HuH-7 (cell line): ENCODE measurements at places on chromosomes 4 and X.
A peak's percentile ranks its signal among the peaks of the same experiment; 100 is the strongest.

GRCh38 chr4:48409203-48409602, 67.9 kb downstream of the SLAIN2 start:
- no peak for DNase-seq

DNA sequence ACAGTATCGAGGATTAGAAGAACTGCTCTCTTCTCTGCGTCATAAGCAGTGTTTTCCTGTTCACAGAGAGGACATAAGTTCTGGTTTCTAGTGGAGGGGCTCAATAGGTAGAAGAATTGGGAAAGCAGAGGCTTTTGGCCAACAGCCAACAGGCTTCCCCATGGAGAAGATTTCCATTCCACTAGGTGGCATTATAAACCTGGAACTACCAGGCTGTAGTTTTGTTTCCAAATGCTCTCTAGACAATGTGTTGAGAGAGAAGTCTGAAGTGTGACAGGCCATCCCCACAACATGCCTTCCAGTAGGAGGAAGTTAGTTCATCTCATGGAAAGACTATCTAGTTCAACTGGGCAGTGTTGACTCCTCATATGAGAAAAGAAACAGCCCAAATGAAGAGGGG, 63.8 kb upstream of the ANXA10 start:
- DNase-seq: peak; percentile 5

DNA sequence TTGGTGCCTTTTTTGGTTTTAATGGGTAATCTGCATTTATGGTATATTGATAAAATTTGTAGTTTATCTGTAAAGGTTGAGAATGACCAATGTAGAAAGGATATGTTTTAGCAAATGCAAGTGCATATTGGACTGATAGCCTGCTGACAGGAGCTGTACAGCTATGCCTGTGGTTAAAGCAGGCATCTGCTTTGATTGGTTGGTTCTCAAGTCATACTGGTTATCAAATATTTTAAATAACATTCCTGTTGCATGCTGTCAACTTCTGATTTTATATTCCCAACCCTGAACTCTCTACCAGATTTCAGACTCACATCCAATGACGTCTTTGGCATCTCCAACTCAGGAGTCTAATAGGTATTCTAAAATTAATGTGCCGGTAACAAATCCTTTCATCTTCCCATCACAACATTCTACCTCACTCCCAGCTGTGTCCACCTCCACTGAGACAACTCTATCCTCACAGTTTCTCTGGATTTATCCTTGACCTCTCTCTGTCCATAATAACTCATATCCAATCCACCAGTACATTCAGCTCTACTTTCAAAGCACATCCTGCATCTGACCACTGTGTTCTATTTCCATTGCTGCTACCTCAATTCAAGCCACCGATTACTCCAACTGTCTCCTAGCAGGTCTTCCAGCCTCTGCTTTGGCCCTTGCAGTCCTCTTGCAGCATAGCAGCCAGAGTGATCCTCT, 125.7 kb downstream of the CAMK2D start:
- DNase-seq: no peak

DNA sequence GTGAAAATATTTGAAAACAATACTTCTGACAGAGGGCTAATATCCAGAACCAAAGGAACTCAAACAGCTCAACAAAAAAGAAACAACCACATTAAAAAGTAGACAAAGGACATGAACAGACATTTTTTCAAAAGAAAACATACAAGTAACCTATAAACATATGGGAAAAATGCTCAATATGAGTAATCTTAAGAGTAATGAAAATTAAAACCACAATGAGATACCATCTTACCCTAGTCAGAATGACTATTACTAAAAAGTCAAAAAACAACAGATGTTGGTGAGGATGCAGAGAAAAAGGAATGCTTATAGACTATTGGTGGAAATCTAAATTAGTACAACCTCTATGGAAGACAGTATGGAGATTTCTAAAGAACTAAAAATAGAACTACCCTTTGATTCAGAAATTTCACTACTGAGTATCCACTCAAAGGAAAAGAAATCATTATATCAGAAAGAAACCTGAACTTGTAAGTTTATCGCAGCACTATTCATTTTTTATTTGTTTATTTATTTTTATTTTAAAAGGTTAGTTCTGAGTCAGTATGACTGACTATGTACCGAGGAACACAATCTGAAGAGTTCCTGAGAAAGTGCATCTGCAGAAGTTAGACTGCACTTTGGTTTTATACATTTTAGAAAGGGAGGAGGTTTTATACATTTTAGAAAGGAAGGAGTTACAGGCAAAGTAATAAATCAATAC, 231.3 kb downstream of the INPP4B start:
- no peak for DNase-seq

- no peak for DNase-seq
Measured at GRCh38 chrX:49233176-49233575, at the start of gene CACNA1F. TSS of gene CACNA1F (minus strand) at chrX:49233340. CDS start at chrX:49233309, 31 bp downstream.

GRCh38 chr4:21005647-21006046, 305.4 kb downstream of the PACRGL start:
- DNase-seq: no peak

- DNase-seq: no peak
Measured at GRCh38 chr4:56909086-56909894, 1.6 kb downstream of the REST start.

GRCh38 chr4:179803857-179804256, 2361.6 kb upstream of the AGA start:
- DNase-seq: no peak

DNA sequence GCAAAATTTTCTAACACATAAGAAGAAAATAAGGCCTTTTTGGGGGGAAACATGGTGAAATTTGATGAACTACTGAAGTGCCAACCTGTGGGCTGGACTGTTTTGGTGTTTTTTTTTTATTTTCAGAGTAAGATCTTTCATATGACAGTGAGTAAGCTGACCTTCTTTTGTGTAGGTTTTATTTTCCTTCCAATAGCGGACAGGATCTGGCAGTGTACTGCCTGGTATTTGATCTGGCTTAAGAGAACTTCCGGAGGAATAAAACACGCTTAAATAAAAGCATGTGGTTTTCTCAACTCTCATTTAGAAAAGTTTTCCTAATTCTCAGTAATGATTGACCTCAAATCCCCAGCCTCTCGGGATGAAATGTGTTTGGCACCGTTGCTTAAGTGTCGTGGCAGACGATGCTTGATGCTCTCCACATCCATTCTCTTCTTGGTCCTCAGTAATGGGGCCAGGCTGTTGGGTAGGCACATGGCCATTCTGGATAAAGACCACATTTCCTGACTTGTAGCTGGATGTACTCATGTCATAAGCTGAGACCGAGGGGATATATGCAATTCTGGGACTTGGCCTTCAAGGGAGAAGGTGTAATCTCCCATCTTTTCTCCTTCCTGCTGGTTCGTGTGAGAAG, 65.6 kb upstream of the PDLIM3 start:
- no peak for DNase-seq

DNA sequence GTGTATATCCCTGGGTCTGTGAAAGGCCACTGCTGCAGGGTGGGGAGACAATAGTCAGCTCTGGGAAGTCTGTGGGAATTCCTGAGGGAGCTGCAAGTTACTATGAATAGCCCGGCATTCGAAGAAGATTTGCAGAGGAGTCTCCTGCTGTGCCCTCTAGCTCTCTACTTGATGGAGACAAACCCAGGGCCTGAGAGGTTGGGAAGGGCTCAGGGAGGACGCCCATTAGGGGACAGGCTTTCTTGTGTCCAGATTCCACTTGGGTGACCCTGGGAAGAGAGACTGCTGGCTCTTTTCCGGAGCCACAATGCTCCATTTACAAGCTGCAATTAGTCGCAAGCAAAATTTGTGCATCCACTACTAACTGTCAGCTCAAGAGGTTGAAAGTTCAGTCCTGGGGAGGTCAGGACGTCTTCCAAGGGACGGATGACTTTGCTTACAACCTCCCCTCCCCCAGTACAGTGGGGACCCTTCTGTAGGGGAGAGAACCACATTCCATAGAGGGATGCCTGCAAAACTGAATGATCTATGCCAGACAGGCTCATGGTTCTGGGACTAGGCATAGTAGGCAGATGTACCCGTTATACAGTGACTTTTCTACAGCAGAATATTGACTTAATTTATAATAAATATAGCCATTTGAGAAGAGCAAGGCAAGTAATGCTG, 48.2 kb upstream of the PHOX2B start:
- DNase-seq: no peak

DNA sequence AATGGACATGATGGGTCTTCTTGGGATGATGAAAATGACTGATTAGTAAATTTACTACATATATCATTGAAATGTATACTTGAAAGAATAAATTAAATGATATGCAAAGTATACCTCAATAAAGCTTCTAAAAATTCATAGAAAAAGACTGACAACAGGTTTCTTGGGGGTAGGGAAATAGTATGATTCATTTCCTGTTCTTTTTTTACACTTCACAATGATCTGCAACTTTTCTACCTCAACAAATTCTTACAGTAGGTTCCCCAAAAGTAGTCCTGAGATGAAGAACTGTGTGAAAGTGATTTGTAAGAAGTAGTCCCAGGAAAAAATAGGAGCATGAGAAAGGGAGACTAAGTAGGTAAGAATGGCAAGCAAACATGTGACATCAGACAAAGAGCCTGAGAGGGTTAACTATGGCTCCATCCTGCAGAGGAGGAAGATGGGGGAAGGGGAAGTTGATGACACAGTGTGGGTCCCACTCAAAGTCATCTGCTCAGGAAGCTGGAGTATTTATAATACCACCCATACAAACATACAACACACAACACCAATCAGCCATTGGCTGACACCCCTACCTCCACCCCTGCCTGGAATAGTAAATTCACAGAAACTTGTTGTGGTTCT, 73.9 kb downstream of the ARHGAP6 start:
- no peak for DNase-seq

GRCh38 chr4:17958181-17958580, 63.4 kb downstream of the LCORL start:
- DNase-seq: no peak

- no peak for DNase-seq
Measured at GRCh38 chr4:127606823-127607222, 25.9 kb upstream of the INTU start.

- no peak for DNase-seq
Measured at GRCh38 chr4:184473499-184474262, 669 bp downstream of the IRF2 start.

GRCh38 chrX:17563076-17563475, 174.2 kb upstream of the SCML1 start:
- DNase-seq: no peak

DNA sequence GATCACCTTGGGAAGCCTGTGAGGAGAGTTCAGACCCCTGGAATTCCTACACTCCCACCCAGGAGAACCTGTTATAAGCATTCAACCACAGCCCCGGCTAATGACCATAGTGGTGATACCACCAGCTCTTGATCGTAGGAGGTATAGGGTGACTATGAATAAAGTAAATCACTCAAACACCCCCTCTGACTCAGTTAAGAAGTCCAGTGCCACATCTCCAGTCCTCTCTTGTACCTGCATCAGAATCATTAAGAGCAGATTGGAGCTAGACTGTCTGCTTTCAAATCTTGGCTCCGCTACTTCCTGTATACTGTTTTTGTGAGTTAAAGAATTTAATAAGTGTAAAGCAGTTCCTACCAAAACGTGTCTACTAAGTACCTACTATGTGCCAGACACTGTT, 565.1 kb upstream of the DIPK2B start:
- no peak for DNase-seq

DNA sequence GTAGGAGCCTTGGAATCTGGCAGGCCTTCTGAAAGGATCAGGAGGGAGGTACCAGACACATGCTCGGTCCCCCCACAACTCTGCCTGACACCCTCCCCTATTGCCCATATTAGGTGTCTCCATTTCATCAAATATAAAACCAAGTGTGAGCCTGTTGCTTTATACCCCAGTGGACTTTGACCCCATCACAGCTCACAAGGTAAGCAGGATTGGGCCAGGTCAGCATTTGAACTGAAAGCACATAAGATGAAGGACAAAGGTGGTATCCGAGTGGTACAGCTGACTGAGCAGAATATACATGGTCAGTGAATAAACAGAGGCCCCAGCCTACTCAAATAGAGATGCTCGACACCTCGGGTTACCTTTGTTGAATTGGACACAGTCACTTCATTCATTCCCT, 20.0 kb downstream of the SLC25A43 start:
- no peak for DNase-seq

- DNase-seq: no peak
Measured at GRCh38 chrX:24285082-24285481, 28.8 kb downstream of the SUPT20HL2 start.

GRCh38 chr4:22115262-22115661, 166.7 kb upstream of the KCNIP4 start:
- no peak for DNase-seq

DNA sequence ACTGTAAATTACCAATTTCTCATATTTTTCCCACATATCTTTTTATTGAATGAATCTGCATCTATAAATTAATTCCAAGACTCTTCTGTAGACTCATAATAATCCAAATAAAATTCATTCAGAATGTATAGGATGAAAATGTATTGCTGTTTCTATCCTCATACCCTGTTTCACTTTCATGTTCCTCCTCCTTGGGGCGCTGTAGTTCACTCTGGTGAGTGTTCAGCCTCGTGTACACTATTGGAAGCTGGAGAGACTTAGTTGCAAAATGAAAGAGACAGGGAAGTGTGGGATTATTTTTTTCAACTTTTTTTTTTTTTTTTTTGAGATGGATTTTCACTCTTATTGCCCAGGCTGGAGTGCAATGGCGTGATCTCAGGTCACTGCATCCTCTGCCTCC, 296.1 kb downstream of the TLL1 start:
- DNase-seq: peak; percentile 7

- no peak for DNase-seq
Measured at GRCh38 chr4:78439328-78439727, 112.2 kb upstream of the ANXA3 start.

GRCh38 chr4:66691101-66691500, 854.2 kb downstream of the CENPC start:
- DNase-seq: no peak

GRCh38 chr4:169200361-169201030, 70.3 kb downstream of the SH3RF1 start:
- no peak for DNase-seq

GRCh38 chrX:149877157-149877556, 3.8 kb upstream of the MAGEA8 start:
- DNase-seq: no peak

DNA sequence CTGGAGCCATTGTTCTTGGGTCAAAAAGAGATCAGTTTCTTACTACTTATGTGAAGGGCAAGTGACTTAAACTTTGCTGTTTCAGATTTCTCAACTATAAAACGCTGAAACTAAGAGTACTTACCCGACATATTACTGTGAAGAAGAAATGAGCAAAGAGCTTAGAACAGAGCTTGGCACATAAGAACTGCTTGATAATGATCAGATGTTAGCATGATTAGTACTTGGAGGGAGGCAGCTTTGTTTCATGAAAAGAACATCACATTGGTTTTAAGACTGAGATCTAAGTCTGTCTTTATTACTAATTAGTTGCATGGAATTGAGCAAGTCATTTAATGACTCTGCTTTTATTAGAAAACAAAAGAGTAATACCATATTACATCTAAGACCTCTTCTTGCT, 169.1 kb downstream of the ARHGAP24 start:
- DNase-seq: no peak

GRCh38 chr4:176526704-176527103, 206.9 kb downstream of the SPCS3 start:
- DNase-seq: no peak

GRCh38 chrX:109732017-109732801, 848 bp downstream of the ACSL4 start:
- no peak for DNase-seq

- no peak for DNase-seq
Measured at GRCh38 chr4:33561259-33561658, 2683.1 kb downstream of the ARAP2 start.

GRCh38 chr4:147453561-147454141, 27.2 kb upstream of the EDNRA start:
- DNase-seq: no peak

- no peak for DNase-seq
Measured at GRCh38 chr4:122309988-122310626, 68.7 kb upstream of the ADAD1 start.
